ENCODE measurements at places on chromosomes 7 and 10. TPM values are rescaled to one million over a fixed set of nuclear protein-coding genes. Genes with fewer than 3 reads are reported as not detected.

GRCh38 chr10:6200734-6201515, 1.8 kb upstream of the PFKFB3 start:
- peak; percentile 64 for DNase-seq

DNA sequence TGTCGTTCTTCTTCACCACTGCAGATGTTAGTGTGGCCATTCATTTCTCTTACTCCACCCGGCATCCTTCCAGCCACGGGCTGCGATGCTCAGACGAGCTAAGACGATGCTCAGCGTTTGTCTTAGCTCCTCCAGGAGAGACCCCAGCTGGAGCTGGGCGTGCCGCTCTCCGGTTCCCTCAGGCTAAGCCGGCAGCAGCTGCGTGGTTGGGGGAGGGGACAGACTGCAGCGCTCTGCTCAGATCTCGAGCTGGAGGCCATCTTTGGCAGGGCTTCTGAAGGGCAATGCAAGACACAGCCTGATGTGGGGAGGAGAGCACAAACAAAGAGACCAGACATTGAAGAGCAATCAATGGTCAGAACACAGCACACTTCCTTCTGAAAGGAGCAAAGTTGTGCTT, 4.8 kb downstream of the INA start:
- DNase-seq: no peak

GRCh38 chr7:88484551-88484950, 177.9 kb upstream of the STEAP4 start:
- DNase-seq: no peak

- DNase-seq: no peak
Observed at GRCh38 chr7:135427166-135427565, 82.7 kb downstream of the CNOT4 start.

DNA sequence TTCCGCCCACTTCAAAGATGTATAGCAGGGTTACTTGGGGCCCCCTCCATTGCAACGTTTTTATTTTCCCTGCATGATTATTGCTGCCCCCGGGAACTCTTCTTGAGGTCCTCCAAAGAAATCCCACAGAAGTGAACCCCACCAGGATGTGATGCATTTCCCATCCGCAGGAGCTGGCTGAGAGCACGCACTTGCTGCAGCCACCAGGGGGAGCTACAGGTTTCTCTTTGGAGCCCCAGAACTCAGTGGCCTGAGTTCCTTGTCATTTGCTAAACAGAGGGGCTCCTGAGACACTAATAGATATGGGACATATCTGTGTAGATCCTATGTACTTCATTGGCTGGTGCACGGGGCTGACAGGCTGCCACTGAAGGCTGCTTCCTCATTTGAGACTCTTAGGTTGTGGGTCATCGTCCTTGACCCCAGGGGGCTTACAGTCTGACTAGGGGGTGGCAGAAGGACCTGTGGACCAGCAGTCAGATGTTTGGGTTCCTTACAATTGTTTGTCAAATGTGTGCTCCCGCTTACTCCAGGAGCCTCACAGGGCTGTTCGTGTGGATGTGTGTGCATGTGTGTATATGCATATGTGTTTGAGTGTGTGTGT, 52.3 kb upstream of the ENO4 start:
- peak; percentile 76 for DNase-seq

The CPED1 gene
- total RNA-seq: 61.4 TPM

The IL6 gene
- 5.0 TPM for total RNA-seq
